Cardiac muscle cell (in vitro differentiated cells and primary cell): ENCODE measurements at places on chromosomes 4 and X.

- peak; percentile 58 for DNase-seq
Observed at GRCh38 chr4:20017777-20018115, 234.0 kb upstream of the SLIT2 start.

DNA sequence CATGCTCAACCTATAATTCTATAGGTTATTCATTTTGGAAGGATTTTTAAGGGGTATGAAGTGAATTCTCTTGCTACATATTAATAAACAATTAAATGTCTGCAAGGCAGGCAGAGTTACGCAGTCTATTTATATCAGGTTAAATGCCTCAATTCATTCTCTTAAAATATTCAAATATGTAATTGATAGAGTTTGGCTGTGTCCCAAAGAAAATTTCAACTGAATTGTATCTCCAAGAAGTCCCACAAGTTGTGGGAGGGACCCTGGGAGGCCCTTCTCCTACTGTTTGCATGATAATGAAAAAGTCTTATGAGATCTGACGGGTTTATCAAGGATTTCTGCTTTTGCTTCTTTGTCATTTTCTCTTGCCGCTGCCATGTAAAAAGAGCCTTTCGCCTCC is 576.1 kb downstream of the TMA16 start:
- DNase-seq, result no peak

GRCh38 chr4:156335721-156336120 is 382.1 kb upstream of the CTSO start:
- no peak for DNase-seq

GRCh38 chrX:101395789-101396188 is 5.0 kb downstream of the RPL36A start:
- peak; percentile 40 for DNase-seq

DNA sequence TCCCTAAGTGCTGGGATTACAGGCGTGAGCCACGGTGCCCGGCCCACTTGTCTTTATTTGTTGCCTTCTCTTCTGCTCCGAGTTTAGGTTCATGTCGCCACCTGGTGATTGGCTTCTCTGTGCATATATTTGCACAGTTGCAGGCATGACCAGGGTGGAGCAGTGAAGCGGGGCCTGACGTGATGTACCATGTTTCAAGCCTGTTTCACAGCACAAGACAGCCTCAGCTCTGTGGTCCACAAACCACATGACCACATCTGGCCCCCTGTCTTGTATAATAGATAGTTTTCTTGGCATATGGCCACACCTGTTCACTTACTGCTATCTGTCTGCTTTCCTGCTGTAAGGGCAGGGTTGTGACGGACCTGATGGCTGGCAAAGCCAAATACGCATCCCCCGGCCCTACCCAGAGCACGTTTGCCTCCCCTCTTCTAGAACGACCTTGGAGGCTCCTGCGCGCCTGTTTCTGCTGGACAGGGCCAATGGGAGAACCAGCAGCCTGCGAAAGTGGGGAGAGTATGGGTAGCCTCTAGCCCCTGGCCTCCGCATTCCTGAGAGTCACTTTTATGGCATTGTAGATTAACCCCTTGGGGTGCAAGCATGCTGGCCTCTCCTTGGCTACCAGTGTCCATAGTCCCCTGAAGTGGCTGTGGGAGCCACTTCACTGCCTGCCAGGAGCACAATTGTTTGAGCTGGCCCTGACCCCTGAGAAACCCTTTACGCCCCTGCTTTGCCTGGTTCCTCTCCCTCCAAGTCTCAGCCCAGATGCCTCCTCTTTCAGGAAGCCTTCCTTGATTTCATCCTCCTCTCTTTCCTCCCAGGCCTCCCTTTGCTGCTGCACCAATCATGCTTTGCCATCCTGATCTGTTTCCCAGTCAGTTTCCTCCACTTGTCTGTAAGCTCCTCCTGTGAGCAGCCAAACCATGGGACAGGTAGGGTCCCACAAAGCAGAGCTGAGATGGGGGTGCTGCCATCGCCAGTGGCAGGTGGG is 6.0 kb upstream of the SH3TC1 start:
- DNase-seq, result peak; percentile 65

GRCh38 chr4:168794881-168795280 is 215.2 kb downstream of the CBR4 start:
- no peak for DNase-seq

DNA sequence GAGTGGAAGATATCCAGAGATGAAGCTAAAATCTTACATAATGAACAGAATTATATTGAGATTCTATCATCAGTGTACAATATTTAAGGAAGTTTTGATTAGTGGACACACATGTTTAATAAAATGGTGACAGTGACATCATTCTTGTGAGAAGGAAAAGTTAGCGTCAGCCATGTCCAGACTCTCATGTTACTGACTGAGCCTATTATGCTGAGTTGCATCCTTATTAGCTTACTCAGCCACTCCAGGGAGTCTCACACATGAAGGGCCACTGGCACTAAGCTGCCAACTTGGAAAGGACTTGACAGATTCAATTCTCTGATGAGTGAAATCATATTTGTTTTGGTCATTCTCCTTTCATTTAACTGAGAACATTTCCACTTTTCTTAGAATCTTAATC is 170.6 kb downstream of the BANK1 start:
- DNase-seq, result no peak

DNA sequence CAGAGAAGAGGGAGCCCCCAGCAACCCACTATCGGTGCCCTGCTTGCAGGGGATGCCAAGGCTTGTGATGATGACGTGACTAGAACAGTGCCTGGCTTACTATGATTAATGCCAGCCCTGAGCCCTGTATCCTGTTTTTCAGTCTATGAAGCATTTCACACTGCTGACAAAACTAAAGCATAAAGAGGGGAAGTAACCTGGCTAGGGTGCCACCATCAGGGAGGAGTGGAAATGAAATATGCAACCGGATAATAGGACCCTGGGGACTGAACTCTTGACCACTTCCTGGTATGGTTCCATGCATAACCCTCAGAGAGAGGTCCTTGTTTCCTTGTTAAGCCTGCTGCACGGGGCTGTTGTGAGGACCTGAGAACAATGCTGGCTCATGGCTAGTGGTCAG is 50.3 kb downstream of the MED28 start:
- DNase-seq, result no peak

DNA sequence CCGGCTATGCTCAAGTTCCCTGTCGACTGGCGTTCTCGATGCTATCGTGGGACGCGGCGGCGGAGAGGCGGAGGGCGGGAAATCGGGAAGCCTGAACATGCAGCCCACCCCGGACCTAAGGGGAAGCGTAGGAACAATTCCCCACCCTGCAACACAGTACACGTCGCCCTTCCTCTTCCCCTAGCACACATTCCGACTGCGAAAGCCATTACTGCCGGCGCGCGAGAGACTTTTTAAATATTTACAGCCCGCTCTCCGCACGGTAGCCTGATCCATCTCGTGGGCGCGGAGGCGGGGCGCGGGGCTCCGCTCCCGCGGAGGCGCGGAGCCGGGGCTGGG is 48.1 kb upstream of the BCOR start:
- DNase-seq, result no peak

DNA sequence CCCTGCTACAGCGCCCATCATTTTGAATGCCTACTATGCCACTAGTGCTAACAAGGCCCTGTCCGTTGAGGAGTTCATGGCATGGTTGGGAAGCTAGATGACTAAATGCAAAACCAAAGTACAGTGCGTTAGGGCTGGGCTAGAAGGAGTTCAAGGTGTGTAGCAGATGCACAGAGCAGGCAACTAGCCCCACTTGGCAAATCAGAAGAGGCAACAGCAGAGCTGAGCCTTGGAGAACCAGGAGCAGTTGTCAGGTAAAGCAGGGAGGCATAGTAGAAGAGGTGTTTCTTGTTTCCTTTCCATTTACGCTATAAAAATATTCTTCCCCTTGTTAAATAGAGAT is 146.6 kb upstream of the CPEB2 start:
- no peak for DNase-seq

DNA sequence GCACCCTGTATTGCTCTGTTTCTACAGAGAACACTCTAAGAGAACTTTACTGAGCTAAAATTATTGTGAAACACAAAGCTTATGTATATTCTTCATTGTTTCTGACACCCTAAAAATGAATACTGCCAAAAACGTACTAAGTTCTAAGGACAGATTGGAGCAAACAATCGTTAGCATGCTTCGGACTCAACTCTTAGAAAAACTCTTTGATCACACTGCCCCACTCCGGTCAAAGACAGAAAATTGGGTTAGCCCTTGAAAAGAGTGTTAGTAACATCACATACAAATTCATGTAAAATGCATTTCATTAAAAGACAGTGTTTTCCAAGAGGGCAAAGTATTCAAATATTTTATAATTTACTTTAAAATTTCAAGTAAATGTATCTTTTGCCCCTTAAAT is 177.4 kb downstream of the DCHS2 start:
- DNase-seq, result peak; percentile 39

- no peak for DNase-seq
Observed at GRCh38 chr4:146186596-146186995, 11.1 kb downstream of the LSM6 start.

GRCh38 chr4:77854431-77855111 is 8.1 kb upstream of the MRPL1 start:
- DNase-seq, result peak; percentile 22

- no peak for DNase-seq
Observed at GRCh38 chr4:55078987-55079386, 46.4 kb downstream of the KDR start.

DNA sequence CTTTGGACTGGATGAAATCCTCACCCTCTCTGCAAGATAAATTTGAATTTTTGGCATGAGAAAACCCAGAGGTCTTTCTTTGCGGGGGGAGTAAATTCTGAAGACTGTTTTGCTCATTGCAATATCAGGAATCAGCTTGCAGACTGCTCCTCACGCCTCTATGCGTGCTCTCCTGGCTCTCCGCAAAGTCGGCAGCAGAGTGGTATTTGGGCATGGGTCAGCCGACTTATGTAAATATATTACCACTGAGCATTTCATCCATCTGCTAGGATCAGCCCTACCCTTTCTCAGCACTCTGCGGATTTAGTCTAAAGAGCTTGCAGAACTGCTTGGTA is 288.0 kb downstream of the ASMT start:
- DNase-seq, result no peak

DNA sequence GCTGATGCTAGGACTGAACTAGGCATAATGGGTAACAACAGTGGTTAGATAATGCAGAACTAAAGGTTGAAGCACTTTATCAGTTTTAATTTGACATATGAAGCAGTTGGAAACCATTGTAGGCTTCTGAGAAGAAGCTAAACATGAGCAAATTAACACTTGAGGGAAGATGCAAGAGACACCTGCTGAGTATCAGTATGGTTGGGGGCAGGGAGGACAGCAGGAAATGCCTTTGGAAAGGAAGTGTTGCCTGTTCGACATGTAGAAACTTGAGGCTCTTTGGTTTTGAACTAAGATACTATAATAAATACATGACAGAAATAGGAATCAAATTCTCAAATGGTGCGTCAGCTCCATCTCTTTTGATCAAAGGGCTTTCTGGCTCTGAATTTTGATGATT is 115.6 kb downstream of the FHIP1A start:
- DNase-seq, result no peak

- no peak for DNase-seq
Observed at GRCh38 chr4:74447636-74448233, 2.8 kb downstream of the AREG start.

GRCh38 chr4:119504616-119505015 is 124.0 kb downstream of the PDE5A start:
- no peak for DNase-seq

DNA sequence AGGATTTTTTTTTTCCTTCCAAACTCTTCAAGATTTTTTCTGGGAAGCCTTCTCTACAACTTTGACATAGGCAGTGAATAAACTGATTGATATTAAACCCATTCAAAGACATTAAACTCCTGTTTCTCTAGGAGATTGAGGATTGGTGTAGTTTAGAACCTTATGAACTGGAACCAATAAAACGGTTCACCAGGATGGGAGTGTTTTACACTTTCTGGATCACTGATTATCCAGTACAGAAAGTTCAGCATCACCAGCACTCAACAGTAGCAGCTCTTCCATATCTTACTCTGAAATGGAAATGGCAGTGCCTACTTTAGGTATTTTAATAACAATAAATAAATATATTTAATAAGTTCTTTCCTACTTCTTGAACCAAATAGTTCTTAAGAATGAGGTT is 76.7 kb downstream of the BMPR1B start:
- no peak for DNase-seq

DNA sequence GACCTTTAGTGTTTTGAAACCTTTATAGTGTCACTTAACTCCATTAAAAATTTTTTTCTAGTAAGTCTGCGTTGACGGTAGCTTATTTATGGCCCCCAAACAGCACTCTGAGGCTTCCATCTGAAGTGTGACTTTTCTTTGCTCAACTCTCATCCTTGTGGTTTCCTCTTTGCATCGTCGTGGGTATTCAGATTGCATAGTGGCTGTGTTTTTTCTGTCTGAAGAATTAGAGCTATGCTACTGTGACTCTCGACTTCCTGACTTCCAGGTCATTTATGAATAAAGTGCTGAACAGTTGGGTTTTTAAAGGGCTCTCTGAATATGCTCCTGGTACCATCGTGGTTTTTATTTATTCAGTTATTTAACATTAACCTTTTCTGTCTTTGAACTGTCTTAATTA is 44.9 kb downstream of the JADE1 start:
- DNase-seq, result no peak

GRCh38 chr4:108954880-108955279 is 192.0 kb upstream of the ETNPPL start:
- DNase-seq, result no peak

GRCh38 chr4:148116969-148117368 is 325.2 kb downstream of the NR3C2 start:
- no peak for DNase-seq

GRCh38 chr4:6441202-6441582 is 31.2 kb downstream of the PPP2R2C start:
- DNase-seq, result no peak

DNA sequence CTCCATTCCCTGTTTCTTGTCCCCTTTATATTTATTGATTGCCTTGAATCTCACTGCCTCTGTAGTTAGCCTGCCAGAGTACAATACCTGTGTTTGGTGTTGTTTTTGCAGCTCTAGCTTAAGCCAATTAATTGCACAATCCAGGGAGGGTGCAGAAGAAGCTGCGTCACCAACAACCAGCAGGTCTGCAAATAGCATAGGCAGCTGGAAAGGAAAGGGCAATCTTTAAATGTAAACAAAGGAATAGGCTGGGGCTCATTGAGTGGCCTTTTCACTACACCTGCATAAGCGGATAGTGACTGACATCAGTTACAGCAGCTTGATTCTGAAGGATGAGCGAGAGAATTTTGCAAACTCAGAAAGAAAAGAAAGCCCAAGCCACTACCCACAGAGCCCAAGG is 106.8 kb upstream of the RAI2 start:
- DNase-seq, result no peak

DNA sequence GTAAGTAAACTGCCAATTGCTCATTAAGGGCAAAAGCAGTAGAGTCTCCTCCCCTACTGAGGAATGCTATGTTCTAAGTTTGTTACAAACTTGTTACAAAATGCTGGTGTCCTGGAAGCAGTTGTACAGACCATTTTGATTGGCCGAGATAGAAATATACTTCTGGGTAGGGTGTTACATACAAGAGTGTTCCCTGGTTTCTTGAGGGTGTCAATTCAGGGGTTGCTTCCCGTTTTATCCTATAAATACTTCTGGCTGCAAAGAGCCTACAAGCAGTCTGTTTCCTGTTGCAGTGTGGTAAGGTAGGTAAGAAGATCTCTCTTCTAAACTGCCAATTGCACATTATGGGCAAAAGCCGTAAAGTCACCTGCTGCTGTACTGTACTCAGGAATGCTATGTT is 5.7 kb downstream of the TRPC5OS start:
- no peak for DNase-seq
